ENCODE measurements at places on chromosomes 12 and 14.

DNA sequence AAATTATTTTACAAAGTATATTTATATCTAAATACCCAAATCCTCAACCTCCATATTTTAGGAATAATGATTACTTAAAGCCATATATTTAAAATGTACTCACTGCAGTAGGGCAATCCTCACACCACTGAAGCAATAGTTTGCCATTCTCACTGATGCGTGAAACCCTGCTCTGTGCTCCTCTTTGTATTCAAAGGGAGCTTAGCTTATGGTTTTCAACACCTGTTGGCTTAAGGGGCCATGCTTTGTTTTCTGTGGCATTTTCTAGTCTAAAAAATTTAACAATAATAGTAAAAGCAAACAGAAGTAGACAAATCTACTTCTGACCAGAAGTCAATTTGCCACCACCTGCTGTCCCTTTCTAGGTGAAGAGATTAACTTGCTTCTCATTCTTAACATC, 294.6 kb downstream of the FLRT2 start:
- peak; percentile 5 for DNase-seq

- no peak for DNase-seq
Observed at GRCh38 chr14:89012282-89013097, 188.0 kb downstream of the TTC8 start.

DNA sequence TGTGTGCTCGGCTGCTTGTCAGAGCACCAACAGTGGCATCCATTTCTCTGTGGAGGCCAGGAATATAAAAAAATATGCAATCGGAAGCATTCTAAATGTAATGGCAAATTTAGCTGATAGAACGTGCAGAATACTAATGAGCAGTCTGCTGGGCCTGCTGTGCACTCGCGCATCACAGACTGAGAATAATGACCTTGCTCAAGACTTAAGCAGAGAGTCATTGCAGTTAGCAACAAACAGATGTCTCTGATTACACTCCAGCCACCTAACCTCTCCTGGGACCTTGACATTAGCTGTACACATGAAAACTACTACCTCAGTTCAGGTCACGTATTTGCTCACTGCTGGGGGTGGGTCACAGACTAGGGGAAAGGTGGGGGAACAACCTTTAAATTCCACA, 269.2 kb upstream of the DAAM1 start:
- DNase-seq = no peak

GRCh38 chr12:108232565-108232964, 103.5 kb downstream of the WSCD2 start:
- no peak for DNase-seq

GRCh38 chr12:66491853-66492252, 187.0 kb downstream of the GRIP1 start:
- no peak for DNase-seq

GRCh38 chr14:54743382-54743781, 159.2 kb downstream of the GCH1 start:
- no peak for DNase-seq

GRCh38 chr12:70590549-70591226, 46.5 kb downstream of the PTPRB start:
- no peak for DNase-seq

Measured in NCI-H2081 treated with DMSO at 0.1 percent for 48 hours (cell line).